Stromal cell of bone marrow (primary cell): ENCODE measurements at places on chromosomes 5 and 9.

- no peak for DNase-seq
Measured at GRCh38 chr5:74013222-74013621, 387.2 kb downstream of the ARHGEF28 start.

GRCh38 chr9:98992885-98993569 is 49.3 kb downstream of the COL15A1 start:
- DNase-seq = no peak

DNA sequence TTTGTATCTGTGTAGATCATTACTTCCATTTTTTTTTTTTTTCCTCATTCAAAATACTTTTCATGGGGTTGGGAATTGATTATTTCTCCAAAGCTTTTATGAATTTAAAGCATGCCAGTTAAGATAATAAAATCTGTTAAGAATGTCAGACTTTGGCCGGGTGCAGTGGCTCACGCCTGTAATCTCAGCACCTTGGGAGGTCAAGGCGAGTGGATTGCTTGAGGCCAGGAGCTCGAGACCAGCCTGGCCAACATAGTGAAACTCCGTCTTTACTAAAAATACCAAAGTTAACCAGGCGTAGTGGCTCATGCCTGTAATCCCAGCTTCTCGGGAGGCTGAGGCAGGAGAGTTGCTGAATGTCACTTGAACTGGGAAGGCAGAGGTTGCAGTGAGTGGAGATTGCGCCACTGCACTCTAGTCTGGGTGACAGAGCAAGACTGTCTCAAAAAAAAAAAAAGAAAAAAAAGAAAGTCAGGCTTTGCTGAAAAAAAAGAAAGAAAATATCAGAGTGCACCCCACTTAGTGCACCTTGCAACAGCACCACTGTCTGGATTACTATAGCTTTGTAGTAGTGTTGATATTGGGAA is 18.5 kb downstream of the TBC1D2 start:
- no peak for DNase-seq

DNA sequence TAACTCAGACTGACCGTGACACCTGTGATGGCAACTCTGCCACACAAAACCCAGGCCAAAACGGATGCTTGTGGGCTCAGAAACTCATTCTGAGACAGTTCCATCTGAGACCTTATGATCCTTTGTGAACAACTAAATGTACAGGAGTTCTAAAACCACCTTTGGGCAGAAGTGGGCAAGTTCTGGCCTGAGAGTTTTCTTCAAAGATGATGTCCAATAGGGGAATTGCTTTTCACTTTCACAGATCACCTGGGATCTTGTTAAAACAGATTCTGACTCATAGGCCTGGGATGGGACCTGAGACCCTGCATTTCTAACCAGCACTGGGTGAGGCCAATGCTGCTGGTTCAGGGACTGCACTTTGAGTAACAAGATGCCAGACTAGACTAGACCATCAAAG is 67.8 kb upstream of the SLC25A51 start:
- no peak for DNase-seq

DNA sequence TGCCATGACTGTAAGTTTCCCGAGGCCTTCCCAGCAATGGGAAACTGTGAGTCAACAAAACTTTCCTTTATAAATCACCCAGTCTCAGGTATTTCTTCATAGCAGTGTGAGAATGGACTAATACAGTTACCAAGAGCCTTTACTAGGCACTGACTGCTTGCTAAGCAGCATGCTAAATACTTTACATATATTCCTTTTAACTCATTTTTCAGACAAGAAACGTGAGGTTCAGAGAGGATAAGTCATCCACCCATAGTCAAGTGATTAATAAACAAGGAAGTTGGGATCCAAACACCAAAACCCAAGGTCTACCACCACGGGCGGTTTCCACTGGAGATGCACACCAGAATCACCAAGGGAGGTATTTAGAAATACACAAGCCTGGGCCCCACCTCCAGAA is 50.8 kb downstream of the GABBR2 start:
- DNase-seq = no peak
